Muscle of leg (tissue), 16 donors: ENCODE measurements at places on chromosomes 16 and 17. TPM values are rescaled to one million over a fixed set of nuclear protein-coding genes. Genes with fewer than 3 reads are reported as not detected.

Gene TBX2
- total RNA-seq, result 9.2 TPM

Gene SEZ6L2
- total RNA-seq, result 1.1 TPM

Gene ARHGAP27
- 7.1 TPM for total RNA-seq

Gene KRT17
- total RNA-seq, result 1.6 TPM

GRCh38 chr17:17848311-17849082 lies 11.7 kb upstream of the SREBF1 start:
- no peaks in the 10 kb centered on the region for H3K27me3 ChIP-seq
- DNase-seq, result no peak
- no peak overlapping the region for H3K27ac ChIP-seq
- H3K4me1 ChIP-seq, result peaks cover 40% of the 10 kb centered on the region

GRCh38 chr17:35188111-35188510 lies 6.1 kb downstream of the SLC35G3 start:
- H3K27ac ChIP-seq, result no peak overlapping the region
- H3K27me3 ChIP-seq, result no peaks in the 10 kb centered on the region
- no peak overlapping the region for H3K4me3 ChIP-seq
- no peaks in the 10 kb centered on the region for H3K4me1 ChIP-seq

- peaks cover 76% of the 10 kb centered on the region for H3K27me3 ChIP-seq
- no peak overlapping the region for H3K27ac ChIP-seq
- H3K36me3 ChIP-seq, result no peaks in the 10 kb centered on the region
- H3K4me3 ChIP-seq, result peak overlapping the region; percentile 13
- DNase-seq, result peak; percentile 69
These were observed 2.5 kb upstream of the CDH3 start for GRCh38 chr16:68642436-68643101.
